ENCODE measurements at places on chromosomes 3 and 15. TPM values are rescaled to one million over a fixed set of nuclear protein-coding genes. Genes with fewer than 3 reads are reported as not detected.

Gene CHRNA7
- 5.1 TPM for total RNA-seq

- H3K27ac ChIP-seq, result peak overlapping the region; percentile 98
- peaks cover 33% of the 10 kb centered on the region for H3K36me3 ChIP-seq
- H3K4me1 ChIP-seq, result peaks cover 46% of the 10 kb centered on the region
- peak; percentile 57 for DNase-seq
- H3K4me3 ChIP-seq, result peak overlapping the region; percentile 85
These were observed 748 bp downstream of the CCNL1 start for GRCh38 chr3:157159037-157159761.

- H3K27me3 ChIP-seq, result no peaks in the 10 kb centered on the region
- no peaks in the 10 kb centered on the region for H3K36me3 ChIP-seq
- H3K4me3 ChIP-seq, result no peak overlapping the region
- no peak for DNase-seq
- no peak overlapping the region for H3K27ac ChIP-seq
These were observed 35.2 kb downstream of the TRANK1 start for GRCh38 chr3:36909666-36910065.

DNA sequence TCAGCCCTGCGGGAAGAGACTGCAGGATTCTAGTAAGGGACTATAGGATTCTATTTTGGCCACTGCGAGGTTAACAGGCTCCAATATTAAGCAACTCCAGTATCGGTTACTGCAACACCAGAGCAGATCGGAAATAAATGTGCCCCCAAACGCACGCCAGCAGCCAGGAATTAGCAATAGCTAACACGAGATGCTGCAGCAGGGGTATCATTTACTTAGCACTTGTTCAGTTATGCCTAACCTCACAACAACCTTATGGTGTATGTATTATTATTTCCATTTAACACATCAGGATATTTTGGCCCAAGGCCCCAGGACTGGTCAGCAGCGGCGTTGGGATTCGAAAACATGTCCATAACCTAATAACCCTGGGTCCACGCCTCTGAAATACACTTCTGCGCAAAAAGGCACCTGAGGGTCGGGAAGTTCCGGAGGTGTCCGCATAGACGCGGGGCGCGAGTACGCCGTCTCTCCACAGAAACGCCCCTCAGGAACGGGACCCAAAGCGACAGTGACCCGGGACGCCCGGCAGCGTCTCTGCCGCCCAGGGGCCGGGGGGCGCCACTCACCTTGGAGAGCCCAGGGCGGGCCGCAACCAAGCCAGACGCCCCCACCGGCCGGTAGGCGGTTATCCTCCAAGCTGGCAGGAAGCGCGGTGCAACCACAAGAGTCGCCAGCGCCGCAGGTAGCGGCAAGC is 681 bp downstream of the PIK3CB start:
- H3K4me3 ChIP-seq, result peak overlapping the region; percentile 83
- H3K27ac ChIP-seq, result peak overlapping the region; percentile 92
- peaks cover 12% of the 10 kb centered on the region for H3K4me1 ChIP-seq
- no peak for DNase-seq
- H3K36me3 ChIP-seq, result peaks cover 13% of the 10 kb centered on the region
- H3K27me3 ChIP-seq, result no peaks in the 10 kb centered on the region

GRCh38 chr3:9308298-9308990 is 54.4 kb upstream of the THUMPD3 start:
- H3K4me1 ChIP-seq, result peaks cover 10% of the 10 kb centered on the region
- no peaks in the 10 kb centered on the region for H3K36me3 ChIP-seq
- no peak for DNase-seq
- H3K4me3 ChIP-seq, result no peak overlapping the region

GRCh38 chr3:15646851-15647511 is 45.4 kb downstream of the BTD start:
- H3K36me3 ChIP-seq, result peaks cover 14% of the 10 kb centered on the region
- DNase-seq, result no peak
- no peaks in the 10 kb centered on the region for H3K4me1 ChIP-seq
- H3K27me3 ChIP-seq, result no peaks in the 10 kb centered on the region
- H3K27ac ChIP-seq, result no peak overlapping the region

- peaks cover 24% of the 10 kb centered on the region for H3K36me3 ChIP-seq
- peaks cover 20% of the 10 kb centered on the region for H3K4me1 ChIP-seq
- H3K4me3 ChIP-seq, result no peak overlapping the region
- no peaks in the 10 kb centered on the region for H3K27me3 ChIP-seq
- no peak overlapping the region for H3K27ac ChIP-seq
- DNase-seq, result no peak
These were observed 19.6 kb upstream of the FBXO22 start for GRCh38 chr15:75884041-75884440.

DNA sequence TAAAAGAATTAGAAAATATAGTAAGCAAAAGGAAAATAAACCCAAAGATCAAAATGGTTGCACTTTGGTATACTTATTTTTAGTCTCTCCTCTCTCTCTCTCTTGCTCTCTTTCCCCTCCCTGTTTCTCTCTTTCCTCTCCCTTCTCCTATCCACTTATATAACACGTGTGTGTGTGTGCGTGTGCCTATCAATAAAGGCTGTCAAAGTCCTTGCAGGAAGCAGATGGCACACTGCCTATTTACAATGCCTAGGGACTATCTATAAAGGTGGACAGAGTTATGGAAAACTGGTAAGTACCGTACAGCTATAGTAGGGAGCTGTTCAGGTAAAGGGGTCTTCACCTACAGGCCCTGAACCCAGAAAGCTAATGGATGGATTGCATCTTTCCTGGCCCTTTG is 161.6 kb downstream of the SQOR start:
- no peak for DNase-seq
- no peak overlapping the region for H3K4me3 ChIP-seq
- H3K27ac ChIP-seq, result no peak overlapping the region
- H3K4me1 ChIP-seq, result peaks cover 4% of the 10 kb centered on the region
- H3K27me3 ChIP-seq, result no peaks in the 10 kb centered on the region

Measured in progenitor cell of endocrine pancreas (in vitro differentiated cells).